Activated B cell treated with CpG ODN at 0.5 μM for 24 hours (primary cell): ENCODE measurements at places on chromosomes 6 and 20. TPM values are rescaled to one million over a fixed set of nuclear protein-coding genes. Genes with fewer than 3 reads are reported as not detected.

RRAGD gene
- total RNA-seq, result 5.4 and 5.6 TPM in 2 replicates

CRIP3 gene
- 42.2 and 49.9 TPM in 2 replicates for total RNA-seq

FOXS1 gene
- not detected in 2 replicates for total RNA-seq

MCUR1 gene
- total RNA-seq, result 13.6 and 14.1 TPM in 2 replicates

GRCh38 chr20:8128291-8129060, 3.6 kb upstream of the PLCB1 start:
- peaks cover 26% of the 10 kb centered on the region for H3K27me3 ChIP-seq
- no peak overlapping the region for H3K4me3 ChIP-seq
- no peak overlapping the region for H3K27ac ChIP-seq
- peaks cover 10% of the 10 kb centered on the region for H3K4me1 ChIP-seq

- no peak overlapping the region for H3K27ac ChIP-seq
- no peak for DNase-seq
- H3K4me1 ChIP-seq, result peaks cover 12% of the 10 kb centered on the region
- H3K36me3 ChIP-seq, result no peaks in the 10 kb centered on the region
- no peaks in the 10 kb centered on the region for H3K27me3 ChIP-seq
- no peak overlapping the region for H3K4me3 ChIP-seq
These were observed 296.8 kb downstream of the CLIC5 start for GRCh38 chr6:45718871-45719270.

DNA sequence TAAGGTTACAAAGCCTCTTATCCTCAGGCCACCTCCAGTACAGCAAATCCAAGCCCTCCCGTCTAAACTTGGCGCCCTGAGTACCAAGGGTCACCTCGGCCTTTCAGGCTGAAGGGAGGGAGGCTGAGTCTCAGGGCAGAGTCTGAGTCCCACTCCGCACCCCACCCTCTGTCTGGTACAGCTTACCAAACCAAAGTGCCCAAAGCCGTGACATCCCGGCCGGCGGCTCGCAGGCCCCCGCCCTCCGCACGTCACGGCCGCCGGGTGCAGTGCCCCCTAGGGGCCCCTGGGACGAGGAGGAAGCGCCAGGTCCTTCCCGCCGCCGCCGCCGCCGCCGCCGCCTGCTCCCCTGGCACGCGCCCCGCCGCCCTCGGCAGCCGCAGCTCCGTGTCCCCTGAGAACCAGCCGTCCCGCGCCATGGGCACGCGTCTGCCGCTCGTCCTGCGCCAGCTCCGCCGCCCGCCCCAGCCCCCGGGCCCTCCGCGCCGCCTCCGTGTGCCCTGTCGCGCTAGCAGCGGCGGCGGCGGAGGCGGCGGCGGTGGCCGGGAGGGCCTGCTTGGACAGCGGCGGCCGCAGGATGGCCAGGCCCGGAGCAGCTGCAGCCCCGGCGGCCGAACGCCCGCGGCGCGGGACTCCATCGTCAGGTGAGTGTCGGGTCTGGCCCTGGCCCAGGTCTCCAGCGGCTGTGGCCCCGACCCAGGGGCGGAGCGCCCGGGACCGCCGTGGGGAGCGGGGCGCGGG, at the start of gene MTHFD1L:
MTHFD1L (plus strand) TSS at position 297 of the 741 bp plus-strand sequence; CDS start at position 418, 121 bp downstream.
- peak within 1 kb of the TSS; percentile 90 for H3K4me3 ChIP-seq
- peaks cover 4% of the 10 kb centered on the region for H3K36me3 ChIP-seq
- H3K4me1 ChIP-seq, result peaks cover 23% of the 10 kb centered on the region
- DNase-seq, result peak; percentile 78
- H3K27ac ChIP-seq, result peak within 1 kb of the TSS; percentile 79

GRCh38 chr6:133937909-133938308, 15.1 kb upstream of the TBPL1 start:
- DNase-seq, result no peak
- no peaks in the 10 kb centered on the region for H3K4me1 ChIP-seq
- H3K27me3 ChIP-seq, result peaks cover 21% of the 10 kb centered on the region
- H3K36me3 ChIP-seq, result no peaks in the 10 kb centered on the region
